ENCODE measurements at places on chromosomes 7 and 10. TPM values are rescaled to one million over a fixed set of nuclear protein-coding genes. Genes with fewer than 3 reads are reported as not detected.

DNA sequence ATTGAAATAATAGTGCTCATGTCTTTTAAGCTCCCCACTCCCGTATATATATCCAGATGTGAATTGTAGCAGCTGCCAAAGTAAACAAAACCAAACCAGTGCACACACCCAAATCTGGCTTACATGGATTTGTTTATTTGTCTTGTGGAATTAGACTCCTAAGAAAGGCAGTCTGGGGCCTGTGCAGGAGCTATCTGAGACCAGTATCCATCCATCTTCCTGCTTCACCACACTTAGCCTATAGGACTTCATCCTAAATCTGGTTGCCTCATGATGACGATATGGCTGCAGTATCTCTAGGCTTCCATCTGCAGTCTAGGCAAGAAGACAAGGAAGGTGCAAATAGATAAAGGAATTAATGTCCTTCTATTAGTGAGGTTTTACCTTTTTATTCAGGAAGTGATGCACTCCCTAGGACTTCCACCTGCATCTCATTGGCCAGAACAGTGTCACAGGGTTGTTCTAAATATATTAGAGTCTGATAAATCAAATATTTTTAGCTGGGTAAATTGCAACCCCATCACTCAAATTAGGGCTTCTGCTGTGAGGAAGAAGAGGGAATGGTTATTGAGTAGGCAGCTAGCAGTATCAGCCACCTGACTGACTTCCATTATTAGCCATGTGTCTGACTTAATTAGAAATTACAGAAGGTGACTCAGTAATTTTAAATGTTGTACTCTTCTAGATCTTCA, 6.0 kb downstream of the WIPF3 start:
- ATAC-seq, result no peak

GRCh38 chr7:93856323-93856722, 34.2 kb downstream of the TFPI2 start:
- ATAC-seq, result no peak

- no peak for ATAC-seq
Measured at GRCh38 chr7:93663561-93664299, 89.2 kb upstream of the CALCR start.

GRCh38 chr7:159096736-159097581, 47.7 kb downstream of the VIPR2 start:
- peak; percentile 66 for ATAC-seq

DNA sequence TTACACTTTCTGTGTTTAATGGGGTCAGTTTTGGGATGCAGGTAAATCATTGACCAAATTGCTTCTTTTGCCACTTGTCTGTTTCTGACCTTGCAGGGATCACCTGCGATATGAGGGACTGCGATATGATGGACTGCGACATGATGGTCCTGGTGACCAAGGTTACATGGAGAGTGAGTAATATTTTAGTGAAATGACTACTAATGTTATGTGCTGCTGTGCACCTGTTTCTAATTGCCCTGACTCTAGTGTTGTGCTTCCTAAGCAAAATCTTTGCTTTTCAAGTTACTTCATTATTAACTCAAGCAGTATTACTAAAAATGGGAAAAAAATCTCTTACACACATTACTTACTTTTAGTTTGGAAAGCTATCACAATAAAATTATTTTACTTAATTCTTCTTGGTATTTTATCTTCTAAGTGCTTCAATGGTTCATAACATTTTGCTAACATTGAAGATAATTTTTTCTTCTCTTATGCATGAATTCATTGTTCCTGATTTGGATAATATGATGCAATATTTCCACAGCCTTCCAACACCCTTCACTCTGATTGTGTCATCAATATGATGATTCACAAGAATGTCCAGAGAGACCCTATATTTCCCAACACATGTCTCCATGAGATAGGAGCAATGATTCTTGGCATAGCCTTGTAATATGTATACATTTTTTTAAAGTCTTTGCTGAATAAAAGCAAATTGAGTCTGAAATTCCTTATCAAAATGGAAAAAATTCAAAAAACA, 306.2 kb upstream of the AKR1E2 start:
- peak; percentile 74 for ATAC-seq

DNA sequence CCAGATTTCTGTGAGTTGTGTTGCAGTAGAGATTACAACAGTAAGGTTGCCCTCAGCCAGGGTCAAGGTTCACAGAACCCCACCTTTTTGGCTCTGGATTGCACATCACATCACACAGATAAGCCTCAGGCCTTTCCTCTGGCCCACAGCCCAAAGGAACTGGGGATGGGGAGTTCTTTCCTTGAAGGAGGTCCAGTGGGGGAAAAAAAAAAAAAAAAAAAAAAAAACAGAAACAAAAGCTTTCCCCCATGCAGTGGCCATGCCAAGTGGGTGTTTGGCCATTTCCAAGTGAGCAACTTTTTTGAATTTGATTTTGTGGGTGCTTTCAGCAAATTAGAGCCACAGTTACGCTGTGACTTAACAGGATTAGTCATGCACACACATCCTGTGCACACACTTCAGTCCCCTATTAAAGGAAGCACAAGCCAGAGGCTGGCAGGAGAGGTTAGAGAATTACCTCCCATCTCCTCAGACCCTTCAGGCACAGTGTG, 79.3 kb upstream of the NANOS1 start:
- no peak for ATAC-seq

GRCh38 chr7:158044482-158044823, 543.2 kb downstream of the PTPRN2 start:
- ATAC-seq, result no peak

GRCh38 chr7:45088146-45088701, 545 bp downstream of the NACAD start:
- ATAC-seq, result peak; percentile 4

GRCh38 chr7:34156336-34156735, 251.0 kb downstream of the BMPER start:
- no peak for ATAC-seq

GRCh38 chr7:93941945-93942344, 20.4 kb downstream of the GNG11 start:
- ATAC-seq, result no peak

GRCh38 chr7:130070861-130071622, 708 bp downstream of the KLHDC10 start:
- peak; percentile 4 for ATAC-seq

DNA sequence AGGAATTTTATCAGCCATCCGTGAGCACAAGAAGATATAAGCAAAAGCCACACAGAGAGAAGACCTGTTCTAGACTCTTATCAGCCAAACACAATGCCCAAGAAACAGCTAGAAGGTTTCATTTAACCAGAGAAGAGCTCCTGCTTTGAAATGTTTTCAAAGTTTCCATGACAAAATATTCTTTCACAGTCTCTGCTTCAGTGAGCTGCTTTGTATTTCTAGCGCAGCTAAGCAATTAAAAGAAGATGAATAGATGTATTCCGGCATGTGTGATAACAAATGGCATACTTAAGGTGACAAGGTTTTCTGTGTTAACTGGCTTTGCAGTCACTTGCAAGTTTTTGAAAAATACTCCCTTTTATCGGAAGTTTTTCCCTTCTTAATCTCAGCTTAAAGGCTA, 78.9 kb upstream of the NXPH1 start:
- no peak for ATAC-seq

DNA sequence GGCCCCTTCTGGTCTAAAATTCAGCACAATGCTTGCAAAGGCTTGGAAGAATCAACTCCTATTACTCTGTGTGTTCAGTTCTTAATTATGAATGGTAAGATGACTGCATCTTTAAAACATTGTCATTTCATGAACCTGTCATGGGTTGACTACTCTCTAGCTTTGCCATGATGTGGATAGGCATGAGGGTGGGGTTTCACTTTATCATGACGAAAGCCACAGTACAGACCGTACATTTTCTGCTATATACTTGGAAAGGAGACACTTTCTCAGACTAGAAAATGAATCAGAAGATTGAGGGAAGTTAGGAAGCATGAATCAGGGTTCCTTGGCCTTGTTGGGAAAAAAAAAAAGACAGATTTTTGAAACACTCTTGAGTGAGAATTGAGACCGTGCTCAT, 19.7 kb upstream of the MSRB2 start:
- no peak for ATAC-seq

DUSP5 gene
- 9.8 TPM for total RNA-seq

CRPPA gene
- total RNA-seq, result 1.8 TPM
